ENCODE measurements at places on chromosomes 2 and 18. TPM values are rescaled to one million over a fixed set of nuclear protein-coding genes. Genes with fewer than 3 reads are reported as not detected.
A peak's percentile ranks its signal among the peaks of the same experiment; 100 is the strongest.

RBM43 gene
- 4.0 TPM for polyA plus RNA-seq

OTOS gene
- not detected for polyA plus RNA-seq

LINC00305 gene
- polyA plus RNA-seq, result not detected

PEX13 gene
- 14.3 TPM for polyA plus RNA-seq

SULT1C4 gene
- 0.60 TPM for polyA plus RNA-seq

KANSL1L gene
- 3.6 TPM for polyA plus RNA-seq

PHOSPHO2 gene
- 3.8 TPM for polyA plus RNA-seq

KCNG2 gene
- 0.15 TPM for polyA plus RNA-seq

DNA sequence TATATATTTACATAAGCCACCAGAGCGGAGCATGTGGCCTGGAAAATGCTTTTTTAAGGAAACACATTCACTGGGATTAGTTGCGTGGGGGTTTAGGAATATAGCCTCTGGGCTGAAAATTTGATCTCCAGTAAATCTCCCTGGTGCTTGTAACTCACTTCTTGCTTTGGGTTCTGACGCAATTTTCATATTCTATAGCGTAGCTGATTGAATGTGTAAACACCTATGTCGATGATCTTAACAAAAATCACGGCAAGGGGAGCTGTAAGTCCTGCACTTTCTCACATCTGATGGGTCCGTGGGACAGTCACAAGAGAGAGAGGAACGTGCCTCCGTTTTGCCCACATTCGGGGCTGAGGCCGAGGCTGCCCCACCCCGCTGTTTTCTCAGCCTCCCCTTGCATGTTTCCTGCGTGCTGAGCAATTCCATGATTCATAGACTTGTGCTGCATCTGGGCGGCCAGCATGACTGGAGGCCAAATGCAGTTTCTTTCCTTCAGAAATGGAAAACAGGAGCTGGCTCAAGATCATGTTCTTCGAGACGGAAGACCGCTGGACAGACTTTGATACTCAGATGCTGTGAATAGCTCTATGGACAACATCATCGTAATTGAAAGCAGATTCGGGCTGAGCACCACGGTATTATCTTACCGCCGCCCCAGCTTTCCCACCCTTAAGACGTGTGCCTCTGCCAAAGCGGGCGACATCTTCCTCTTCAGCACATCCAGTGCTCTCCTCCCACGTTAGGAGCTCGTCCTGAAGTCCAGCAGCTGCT, 109.2 kb downstream of the TMEM18 start:
- H3K36me3 ChIP-seq, result no peaks in the 10 kb centered on the region
- DNase-seq, result peak; percentile 78
- no peak overlapping the region for H3K4me3 ChIP-seq
- H3K27ac ChIP-seq, result no peak overlapping the region

- H3K27me3 ChIP-seq, result no peaks in the 10 kb centered on the region
- no peaks in the 10 kb centered on the region for H3K36me3 ChIP-seq
- no peak for DNase-seq
These were observed 1596.5 kb upstream of the LRRTM1 start for GRCh38 chr2:81901017-81901416.

- no peak overlapping the region for H3K4me3 ChIP-seq
- H3K4me1 ChIP-seq, result no peaks in the 10 kb centered on the region
- H3K36me3 ChIP-seq, result no peaks in the 10 kb centered on the region
- no peak overlapping the region for H3K27ac ChIP-seq
These were observed 295.4 kb upstream of the CRIM1 start for GRCh38 chr2:36060133-36060532.

DNA sequence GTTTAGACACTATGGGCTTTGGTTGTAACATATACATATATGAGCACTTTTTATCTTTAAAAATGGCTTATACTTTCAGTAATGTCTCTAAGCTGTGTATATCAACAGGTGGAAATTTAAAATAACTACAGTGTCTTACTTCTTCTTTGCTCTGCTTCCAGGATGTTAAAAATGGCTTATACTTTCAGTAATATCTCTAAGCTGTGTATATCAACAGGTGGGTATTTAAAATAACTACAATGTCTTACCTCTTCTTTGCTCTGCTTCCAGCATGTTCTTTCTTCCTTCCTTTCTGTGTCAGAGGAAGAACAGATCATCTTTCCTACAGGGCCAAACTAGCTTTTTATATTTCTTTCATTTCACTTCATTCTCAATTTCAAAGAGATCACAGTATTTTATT, 689.6 kb downstream of the EPHA4 start:
- H3K27ac ChIP-seq, result no peak overlapping the region
- no peak for DNase-seq
- no peaks in the 10 kb centered on the region for H3K36me3 ChIP-seq
- H3K4me3 ChIP-seq, result no peak overlapping the region
- H3K27me3 ChIP-seq, result no peaks in the 10 kb centered on the region
- H3K4me1 ChIP-seq, result no peaks in the 10 kb centered on the region

DNA sequence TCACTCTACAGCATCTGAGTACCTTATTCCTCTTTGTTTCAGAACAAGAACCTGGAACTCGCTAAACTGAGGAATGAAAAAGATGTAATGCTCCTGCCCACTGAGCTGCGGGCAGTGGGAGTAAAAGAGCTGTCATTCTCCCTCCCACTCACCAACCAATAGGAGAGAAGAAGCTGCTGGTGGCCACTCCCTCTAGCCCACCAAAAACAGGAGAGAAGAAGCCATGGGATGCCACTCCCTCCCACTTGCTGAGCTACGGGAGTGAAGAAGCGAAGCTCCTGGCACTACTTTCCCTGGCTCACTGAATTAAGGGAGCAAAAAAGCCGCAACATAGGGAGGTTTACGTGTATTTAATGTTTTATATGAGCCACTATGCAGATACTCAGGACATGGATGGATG, 53.7 kb downstream of the RIT2 start:
- H3K27me3 ChIP-seq, result no peaks in the 10 kb centered on the region
- no peak for DNase-seq
- no peak overlapping the region for H3K4me3 ChIP-seq

GRCh38 chr2:98915751-98916358, 20.2 kb downstream of the CRACDL start:
- H3K4me3 ChIP-seq, result no peak overlapping the region
- no peaks in the 10 kb centered on the region for H3K36me3 ChIP-seq
- peaks cover 10% of the 10 kb centered on the region for H3K4me1 ChIP-seq

- peak overlapping the region; percentile 52 for H3K27ac ChIP-seq
- H3K36me3 ChIP-seq, result no peaks in the 10 kb centered on the region
- no peak overlapping the region for H3K4me3 ChIP-seq
- no peaks in the 10 kb centered on the region for H3K27me3 ChIP-seq
- DNase-seq, result no peak
These were observed 3.0 kb upstream of the GLI2 start for GRCh38 chr2:120732506-120733237.

DNA sequence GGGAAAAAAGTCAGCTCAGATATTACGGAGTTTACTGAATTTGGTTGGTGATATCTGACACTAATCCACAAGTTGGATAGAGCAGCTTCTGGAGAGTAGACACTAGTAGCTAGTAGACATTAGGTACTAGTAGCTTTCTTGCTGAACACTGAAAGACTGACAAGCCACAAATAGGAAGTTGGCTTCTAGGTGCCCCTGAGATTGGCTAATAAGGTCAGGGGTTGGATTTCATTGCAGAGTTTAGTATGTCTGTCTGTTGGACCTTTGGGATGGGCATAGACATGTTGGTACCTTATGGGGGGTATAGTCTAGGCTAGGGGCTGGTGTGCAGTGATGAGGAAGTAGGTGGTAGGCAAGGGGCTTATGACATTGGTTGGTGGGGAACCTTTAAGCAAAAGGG, 164.9 kb upstream of the LRRTM1 start:
- H3K27ac ChIP-seq, result no peak overlapping the region
- H3K36me3 ChIP-seq, result no peaks in the 10 kb centered on the region
- no peaks in the 10 kb centered on the region for H3K4me1 ChIP-seq
- no peak for DNase-seq

- H3K4me1 ChIP-seq, result peaks cover 8% of the 10 kb centered on the region
- DNase-seq, result no peak
- no peak overlapping the region for H3K27ac ChIP-seq
- H3K4me3 ChIP-seq, result no peak overlapping the region
These were observed 18.3 kb upstream of the CNOT11 start for GRCh38 chr2:101234169-101234938.

DNA sequence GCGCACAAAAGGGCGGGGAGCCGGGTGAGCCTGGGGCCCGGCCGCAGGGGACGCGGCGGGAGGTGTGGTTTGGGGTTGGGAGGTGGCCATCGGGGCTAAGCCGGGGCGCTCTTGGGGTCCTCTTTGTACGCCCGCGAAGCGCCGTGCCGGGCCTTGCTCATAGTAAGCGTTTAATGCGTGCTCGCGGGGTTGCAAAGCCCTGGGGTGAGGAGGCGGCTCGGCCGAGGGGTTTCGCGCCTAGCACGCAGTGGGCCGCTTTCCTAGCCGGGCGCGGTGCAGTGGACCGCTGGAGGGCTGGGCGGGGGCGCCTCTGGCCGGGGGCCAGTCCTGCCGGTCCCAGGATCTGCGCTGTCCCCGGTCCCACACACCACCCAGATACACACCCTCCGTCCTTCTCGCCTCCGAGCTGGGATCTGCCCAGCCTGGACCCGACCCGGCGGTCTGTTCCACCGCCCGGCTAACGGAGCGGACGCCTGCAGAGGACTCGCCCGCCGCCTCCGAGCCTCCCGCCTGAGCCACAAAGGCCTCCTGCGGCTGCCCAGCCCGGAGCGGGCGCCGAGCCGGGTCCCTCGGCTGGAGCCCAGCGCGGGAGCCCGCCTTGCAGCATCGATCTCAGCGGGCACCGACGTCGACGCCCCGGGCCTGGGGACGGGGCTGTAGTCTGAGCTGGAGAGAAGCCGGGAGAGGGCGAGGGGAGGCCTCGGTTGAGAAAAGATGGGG, 564 bp downstream of the DPYSL5 start:
- peaks cover 79% of the 10 kb centered on the region for H3K27me3 ChIP-seq
- DNase-seq, result no peak
- no peak overlapping the region for H3K27ac ChIP-seq
- no peaks in the 10 kb centered on the region for H3K36me3 ChIP-seq
- H3K4me1 ChIP-seq, result peaks cover 38% of the 10 kb centered on the region
- H3K4me3 ChIP-seq, result peak overlapping the region; percentile 26

DNA sequence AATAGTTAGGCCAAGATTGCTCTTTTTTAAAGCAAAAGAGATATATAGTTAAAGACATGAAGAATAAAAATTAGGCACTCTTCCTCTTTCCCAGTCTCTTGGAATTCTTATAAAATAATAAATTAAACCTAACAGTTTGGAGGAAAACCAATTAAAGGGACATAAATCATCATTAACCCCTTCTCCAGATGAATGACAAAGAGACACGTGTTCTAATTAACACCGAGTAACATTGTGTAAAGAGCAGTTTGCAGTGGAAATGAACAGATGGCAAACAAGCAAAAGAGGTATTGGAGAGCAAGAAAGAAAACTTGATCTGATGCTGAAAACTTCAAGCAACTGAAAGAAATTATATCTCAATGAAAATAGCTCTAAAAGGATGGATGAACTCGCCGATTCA, 48.4 kb downstream of the BCL2 start:
- no peak overlapping the region for H3K4me3 ChIP-seq
- no peak for DNase-seq
- no peaks in the 10 kb centered on the region for H3K36me3 ChIP-seq
- no peaks in the 10 kb centered on the region for H3K27me3 ChIP-seq
- no peaks in the 10 kb centered on the region for H3K4me1 ChIP-seq

GRCh38 chr2:56299171-56299691, 115.4 kb downstream of the CCDC85A start:
- H3K4me1 ChIP-seq, result no peaks in the 10 kb centered on the region
- H3K27me3 ChIP-seq, result no peaks in the 10 kb centered on the region
- H3K36me3 ChIP-seq, result no peaks in the 10 kb centered on the region
- no peak overlapping the region for H3K27ac ChIP-seq
- H3K4me3 ChIP-seq, result no peak overlapping the region

DNA sequence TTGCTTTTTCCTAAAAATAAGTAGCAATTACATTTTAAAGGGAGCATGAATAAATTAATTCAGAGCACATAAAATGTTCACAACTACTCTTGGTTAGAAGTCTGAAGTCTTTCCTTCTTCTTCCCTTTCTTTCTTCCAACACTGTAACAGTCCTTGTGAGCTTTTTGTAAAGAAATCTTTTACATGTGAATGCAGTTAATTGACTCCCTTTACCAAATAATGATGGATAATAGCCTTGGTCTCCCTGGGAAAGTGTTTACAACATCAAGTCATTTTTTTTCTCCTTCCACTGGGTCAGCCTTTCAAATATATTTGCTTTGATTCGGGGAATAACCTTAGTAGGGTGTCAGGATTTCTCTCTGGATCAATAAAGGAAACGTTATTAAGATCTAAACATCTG, 39.1 kb downstream of the CALCRL start:
- no peaks in the 10 kb centered on the region for H3K4me1 ChIP-seq
- DNase-seq, result no peak
- H3K27ac ChIP-seq, result no peak overlapping the region
- H3K36me3 ChIP-seq, result no peaks in the 10 kb centered on the region

DNA sequence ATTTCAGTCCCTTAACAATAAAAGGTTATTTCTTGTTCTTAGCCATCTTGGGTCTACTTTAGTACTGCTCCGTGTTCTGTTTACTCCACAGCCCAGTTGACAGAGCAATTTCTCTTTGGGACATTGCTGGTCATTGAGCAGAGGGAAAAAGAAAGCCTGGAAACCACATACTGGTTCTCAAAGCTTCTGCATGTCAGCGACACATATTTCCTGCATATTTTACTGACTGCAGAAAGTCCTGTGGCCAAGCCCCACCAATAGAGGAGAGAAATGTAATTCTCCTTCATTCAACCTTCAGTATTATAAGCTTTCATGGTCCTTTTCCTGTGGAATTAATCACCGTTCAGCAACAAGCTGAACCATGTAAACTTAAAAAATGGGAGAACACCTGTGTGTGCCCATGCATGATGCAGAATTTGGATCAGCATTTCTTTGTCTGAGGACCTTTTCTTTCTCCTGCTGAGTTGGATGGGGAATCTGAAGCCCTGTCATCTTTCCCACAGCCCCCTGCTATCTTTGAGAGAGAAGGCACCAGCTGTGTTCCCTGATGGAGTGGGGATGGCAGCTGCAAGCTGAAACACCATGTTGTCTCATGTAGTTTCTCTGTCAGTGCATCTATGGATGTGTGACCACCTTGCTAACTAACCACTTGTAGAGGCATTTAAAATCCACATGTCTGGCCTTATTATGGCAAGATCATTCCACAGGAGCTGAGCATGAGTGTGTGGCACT, 431.6 kb downstream of the MEIS1 start:
- no peaks in the 10 kb centered on the region for H3K4me1 ChIP-seq
- H3K27me3 ChIP-seq, result no peaks in the 10 kb centered on the region
- peak overlapping the region; percentile 5 for H3K27ac ChIP-seq
- H3K36me3 ChIP-seq, result no peaks in the 10 kb centered on the region
- H3K4me3 ChIP-seq, result no peak overlapping the region
- DNase-seq, result no peak

DNA sequence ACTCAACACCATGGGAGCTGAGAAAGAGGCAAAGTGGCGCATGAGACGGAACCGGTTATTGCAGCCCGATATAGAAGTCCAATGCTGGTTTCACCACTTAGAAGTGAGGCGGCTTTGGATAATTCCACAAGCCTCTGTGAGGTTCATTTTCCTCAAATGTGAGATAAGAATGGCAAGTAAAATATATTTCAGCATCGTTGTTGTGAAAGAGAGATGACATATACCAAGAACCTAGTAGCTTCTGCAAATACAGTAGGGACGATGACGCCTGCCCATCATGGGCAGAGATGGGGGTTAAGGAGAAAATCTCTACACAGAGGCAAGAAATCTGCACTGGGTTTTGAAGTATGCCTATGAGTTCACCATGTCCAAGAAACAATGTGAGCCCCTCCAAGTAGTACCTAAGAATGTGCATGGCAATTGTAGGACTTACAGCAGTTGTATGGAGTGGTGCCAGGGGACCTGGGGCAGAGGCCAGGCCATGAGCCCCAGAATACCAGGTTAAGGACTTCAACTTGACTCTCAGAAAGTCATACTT, 352.0 kb downstream of the RNF144A start:
- no peaks in the 10 kb centered on the region for H3K27me3 ChIP-seq
- no peak for DNase-seq
- H3K36me3 ChIP-seq, result no peaks in the 10 kb centered on the region
- no peak overlapping the region for H3K4me3 ChIP-seq
